ENCODE measurements at places on chromosomes 1 and 21.

DNA sequence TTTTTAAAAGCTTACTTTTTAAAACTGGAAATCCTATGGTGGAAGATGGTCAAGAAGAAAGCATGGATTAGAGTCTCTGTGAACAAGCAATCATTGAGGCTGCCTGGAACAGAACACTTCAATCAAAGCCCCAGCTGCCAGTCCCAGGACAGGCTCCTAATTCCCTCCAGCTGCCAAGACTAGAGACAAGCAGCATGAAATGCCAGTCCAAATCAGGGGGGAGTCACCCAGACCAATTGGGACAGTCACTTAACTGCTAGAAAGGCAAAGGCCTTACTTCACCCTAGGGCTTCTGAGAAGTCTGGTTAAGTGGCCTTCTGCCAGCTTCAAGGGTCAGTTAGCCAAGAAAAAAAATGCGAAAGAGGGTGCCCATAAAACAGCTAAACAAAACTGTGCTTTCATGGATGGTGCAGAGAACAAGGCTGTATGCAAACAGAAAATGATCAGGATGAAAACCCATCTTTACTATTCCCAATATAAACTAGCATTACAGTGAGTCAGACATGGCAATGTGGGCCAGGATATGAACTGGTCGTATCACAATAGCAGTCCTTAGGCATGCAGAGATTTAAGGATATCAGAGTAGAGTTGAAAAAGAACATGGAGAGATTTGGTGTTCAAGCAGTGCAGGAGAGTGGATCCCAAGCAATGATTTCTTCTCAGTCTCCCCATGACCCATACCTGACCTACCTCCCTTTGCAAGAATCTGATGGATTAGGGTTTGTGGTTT lies 31.0 kb upstream of the MAN1A2 start:
- DNase-seq: no peak

DNA sequence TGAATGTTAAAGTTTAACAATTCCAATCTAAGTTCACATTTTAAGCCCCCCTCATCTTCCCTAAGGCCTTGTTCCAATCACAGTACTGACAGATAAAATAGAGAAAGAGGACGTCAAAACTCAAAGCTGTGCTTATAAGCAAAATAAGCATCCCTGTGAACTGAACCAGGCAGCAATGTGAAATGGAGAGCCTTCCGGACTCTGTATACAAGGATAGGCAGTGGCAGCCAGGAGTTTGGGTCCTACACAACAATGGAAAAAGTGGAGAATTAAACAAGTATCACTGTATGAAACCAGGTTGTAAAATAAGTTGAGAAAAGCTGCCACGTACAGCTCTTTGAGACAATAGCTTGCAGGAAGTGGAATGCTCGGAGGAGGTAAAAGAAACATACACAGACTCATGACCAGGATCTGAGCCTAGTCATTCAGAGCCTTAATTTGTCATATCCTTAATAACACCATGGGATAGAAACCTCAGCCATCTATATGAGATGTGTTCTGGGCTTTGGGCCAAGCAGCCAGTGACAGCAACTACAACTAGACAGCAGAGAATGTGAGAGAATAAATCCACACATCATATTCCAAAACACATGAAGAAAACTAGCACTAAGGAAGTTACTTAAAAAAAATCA lies 55.2 kb upstream of the PALMD start:
- no peak for DNase-seq

DNA sequence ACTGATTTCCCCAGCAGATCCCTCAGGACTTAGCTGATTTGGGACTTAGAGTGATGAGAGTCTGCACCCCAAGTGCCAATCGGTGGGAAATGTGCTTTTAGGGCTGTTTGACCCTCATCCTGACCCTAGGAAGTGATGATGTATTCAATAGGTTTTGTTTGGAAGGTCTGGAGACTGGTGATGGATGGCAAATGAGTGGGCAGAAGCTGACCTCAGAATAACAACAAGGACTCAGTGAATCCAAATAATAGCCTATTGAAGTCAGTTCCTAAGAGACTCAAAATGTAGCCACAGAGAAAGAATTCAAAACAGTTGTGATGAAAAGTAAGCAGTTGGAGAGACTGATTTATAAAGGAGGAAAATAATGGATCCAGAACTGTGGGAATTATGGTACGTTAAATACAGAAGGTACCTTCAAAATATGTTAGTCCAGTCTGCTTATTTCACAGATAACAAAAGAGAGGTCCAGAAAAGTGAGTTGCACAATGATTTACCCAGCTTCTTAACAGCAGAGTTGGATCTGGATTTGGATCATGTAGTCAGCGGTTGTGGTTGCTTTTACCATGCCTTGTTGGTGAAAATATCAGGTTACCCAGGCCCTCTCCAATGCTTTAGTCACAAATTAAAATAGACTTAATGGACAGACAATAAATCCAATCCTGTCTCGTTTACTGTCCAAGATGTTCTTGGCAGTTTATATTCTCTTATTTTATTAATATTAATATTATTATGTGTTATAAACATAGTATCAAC lies 123.0 kb upstream of the PTBP2 start:
- DNase-seq: no peak

DNA sequence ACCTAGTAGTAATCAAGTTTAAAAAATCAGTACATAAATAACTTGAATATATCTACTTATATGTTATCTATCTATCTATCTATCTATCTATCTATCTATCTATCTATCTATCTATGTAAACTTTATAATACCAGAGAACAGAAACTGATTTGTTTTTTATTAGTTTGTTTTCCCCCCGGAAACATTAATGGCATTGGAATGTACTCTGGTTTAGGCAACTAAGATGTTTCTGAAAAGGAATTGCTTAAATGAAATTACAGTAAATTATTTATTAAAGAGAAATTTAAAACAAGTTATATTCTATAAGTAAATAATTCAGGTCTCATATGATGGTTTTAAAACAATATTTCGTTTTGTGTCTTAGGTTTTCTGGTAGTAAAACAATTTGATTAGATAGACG lies 681.0 kb upstream of the ADAMTS5 start:
- DNase-seq: no peak

- DNase-seq: no peak
Observed at GRCh38 chr1:56562891-56563452, 16.4 kb downstream of the PLPP3 start.

GRCh38 chr1:209651138-209651587 lies 1.1 kb downstream of the LAMB3 start:
- no peak for DNase-seq

All from thoracic aorta (tissue), 2 donors.